ENCODE measurements at places on chromosomes 6 and 20.
A peak's percentile ranks its signal among the peaks of the same experiment; 100 is the strongest.

- DNase-seq, result peak; percentile 17
Observed at GRCh38 chr6:6856538-6857523, 250.9 kb upstream of the RREB1 start.

DNA sequence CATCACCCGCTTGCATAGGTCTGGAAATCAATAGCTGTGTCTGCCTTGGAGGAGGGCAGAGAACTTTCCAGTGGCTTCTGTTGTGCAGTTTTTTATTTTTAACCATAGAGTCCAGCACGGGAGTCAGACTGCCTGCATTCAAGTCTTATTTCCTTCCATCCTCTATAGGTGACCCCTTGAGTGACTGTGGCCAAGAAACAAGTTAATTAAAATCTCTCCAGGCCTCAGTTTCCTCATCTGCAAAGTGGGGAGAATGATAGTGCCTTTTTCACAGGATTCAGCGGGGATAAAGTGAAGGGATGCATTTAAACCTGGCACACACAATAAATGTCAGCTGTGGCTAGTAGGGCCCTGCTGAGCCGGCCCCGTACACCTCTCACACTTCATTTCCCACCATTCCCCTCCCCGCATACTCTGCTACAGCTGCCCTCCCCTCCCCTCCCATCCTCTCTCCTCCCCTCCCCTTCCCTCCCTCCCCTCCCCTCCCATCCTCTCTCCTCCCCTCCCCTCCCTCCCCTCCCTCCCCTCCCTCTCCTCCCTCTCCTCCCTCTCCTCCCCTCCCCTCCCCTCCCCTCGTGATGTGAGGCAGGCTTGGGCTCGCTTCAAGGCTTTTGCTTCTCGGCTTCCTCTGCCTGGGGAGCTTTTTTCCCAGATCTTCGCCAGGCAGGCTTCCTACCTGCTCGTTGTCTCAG lies 150.5 kb downstream of the TFAP2C start:
- DNase-seq, result no peak

DNA sequence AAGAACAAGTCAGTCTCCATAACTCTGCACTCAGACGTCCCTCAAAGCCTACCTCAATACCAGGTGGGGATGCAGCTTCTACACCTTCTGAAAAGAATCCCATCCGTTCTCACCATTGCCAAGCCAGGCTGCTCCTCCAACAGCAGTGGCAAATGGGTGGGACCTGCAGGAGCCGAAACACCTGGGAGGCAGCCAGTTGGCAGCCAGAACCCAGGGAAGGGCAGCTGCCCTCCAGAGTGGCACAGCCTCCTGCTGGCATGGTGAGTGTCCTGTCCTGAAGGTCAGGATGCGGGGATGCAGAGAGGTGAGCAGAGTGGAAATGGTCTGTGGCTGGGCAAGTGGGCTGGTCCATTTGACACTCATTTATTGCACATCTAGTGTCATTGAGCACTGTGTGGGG lies 210.6 kb upstream of the CDH4 start:
- DNase-seq, result no peak

DNA sequence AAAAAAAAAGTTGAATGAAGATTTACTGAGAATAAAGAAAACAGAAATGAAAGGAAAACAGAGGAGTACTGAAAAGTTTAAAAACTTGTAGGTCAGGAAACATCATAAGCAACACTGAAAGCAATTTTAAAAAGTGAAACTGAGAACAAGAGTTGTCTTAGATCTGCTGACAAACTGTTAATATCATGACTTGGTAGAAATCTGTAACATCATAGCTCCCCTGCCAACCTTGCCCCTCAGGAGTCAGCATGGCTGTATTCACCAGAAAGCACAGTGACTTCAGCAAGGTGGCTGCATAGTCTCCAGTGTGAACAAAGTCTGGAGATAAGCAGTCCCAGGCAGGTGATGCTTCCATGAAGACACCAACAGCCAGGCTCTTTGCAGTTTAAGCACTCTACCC lies 5.3 kb downstream of the NAA20 start:
- no peak for DNase-seq

- no peak for DNase-seq
Observed at GRCh38 chr20:24957326-24958016, 8.4 kb downstream of the CST7 start.

DNA sequence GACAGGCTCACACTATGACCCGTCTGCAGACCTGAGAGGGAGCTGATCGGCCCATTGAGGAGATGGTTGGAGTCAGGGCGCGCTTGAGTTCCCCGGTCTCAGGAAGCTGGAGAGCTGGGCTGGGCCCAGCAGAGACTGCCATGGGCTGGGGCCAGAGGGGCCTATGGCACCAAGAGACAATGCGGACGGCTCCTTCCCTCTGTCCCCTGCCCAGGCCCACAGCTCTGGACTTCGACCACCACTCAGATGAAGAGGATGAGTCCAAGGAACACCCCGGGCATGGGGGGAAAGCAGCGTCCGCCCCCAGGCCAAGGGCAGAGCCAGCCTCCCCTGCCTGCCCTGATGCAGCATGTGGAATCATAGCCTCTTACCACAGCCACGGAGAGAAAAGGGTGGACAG lies 40.2 kb upstream of the PHACTR3 start:
- no peak for DNase-seq

DNA sequence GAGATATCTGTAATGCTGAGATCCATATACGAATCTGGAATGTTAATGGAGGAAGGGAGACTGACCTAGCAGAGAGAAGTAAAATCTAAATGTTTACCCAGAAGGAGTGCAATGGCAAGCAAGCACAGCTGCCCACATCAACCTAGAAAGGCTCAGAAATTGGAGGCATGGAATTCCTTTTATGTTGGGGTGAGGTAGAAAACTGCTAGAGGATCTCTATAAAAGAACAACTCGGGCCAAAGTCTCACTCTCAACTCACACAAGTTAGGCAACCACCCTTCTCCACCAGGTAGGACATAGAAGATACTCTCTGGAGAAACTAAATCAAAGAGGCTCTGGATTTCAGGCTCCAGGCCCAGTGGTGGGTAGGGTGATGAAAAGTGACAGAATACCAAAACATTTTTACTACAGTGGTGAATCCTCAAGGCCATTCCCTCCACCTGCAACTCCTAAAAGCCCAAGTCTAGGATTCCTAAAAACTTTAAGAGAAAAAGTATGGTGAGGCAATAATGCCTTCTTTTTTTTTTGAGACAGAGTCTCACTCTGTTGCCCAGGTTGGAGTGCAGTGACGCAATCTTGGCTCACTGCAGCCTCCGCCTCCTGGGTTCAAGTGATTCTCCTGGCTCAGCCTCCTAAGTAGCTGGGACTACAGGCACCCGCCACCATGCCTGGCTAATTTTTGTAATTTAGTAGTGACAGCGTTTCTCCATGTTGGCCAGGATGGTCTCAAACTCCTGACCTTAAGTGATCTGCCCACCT lies 9.5 kb upstream of the ADGRG6 start:
- DNase-seq, result no peak

GRCh38 chr6:160767647-160768019 lies 65.6 kb downstream of the PLG start:
- no peak for DNase-seq

- no peak for DNase-seq
Observed at GRCh38 chr20:5551621-5552020, 198.6 kb upstream of the SHLD1 start.

DNA sequence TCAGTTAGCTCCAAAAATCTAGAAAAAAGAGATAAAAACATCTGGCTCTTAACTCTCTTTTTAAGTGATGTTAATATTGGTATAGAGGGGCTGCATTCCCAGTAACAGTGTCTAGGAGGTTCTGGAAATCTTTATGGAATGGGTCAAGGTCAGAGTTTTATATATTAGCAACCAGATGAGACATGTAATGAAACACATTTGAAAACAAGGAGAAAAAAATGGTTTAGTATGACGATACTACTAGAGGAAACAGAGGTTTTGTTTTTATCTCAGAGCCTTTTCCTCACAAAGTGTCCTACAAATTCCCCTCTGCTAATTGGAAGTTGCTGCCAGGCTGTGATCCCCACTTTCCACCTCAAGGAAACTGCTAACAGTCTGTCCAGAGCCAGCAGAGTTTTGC lies 100.6 kb upstream of the ISM1 start:
- no peak for DNase-seq

GRCh38 chr6:57432919-57433684 lies 115.7 kb downstream of the PRIM2 start:
- DNase-seq, result no peak

DNA sequence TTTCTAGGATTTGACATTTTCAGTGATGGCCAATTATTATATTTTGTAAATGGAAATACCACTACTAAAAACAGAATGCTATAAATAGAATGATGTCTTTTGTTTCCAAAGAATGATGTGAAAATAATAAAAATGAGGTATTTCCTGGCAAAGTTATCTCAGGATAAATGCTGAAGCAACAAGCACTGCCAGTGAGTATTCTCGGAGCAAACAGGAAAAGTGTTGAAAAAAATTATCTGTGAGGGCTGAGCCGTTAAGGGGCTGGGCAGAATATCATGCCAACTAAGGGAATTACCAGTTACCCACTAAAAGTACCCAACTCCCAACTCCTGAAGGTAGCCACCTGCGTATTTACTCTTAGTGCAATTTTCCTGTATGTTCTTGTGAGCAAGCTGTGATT lies 23.6 kb upstream of the SCAF8 start:
- no peak for DNase-seq

GRCh38 chr20:47466213-47466612 lies 35.5 kb upstream of the NCOA3 start:
- no peak for DNase-seq

DNA sequence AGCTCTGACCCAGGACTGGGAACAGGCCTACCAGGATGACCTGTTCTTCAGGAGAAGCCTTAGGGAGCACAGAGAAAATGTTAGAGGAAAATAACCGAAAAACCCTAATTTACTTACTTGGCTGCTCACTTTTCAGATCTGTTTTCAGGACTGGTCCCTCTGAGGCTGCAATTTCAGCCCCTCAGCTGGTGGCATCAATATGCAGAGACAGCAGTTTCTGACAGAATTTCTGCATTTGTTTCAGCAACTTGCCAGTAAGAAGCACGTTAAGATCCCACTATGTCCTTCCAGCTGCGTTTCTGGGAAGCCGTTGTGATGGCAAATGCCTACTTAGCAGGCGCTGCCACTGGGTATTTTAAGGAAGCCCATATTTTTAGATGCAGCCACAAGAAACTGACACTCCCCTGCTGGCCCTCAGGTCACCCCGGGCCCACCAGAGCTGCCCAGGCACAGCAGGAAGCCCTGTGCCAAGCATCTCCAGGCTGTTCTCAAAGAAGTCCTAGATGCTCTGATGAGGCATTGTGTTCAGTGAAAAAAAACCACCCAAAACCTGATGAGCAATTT lies 7.5 kb downstream of the YTHDF1 start:
- DNase-seq, result no peak

DNA sequence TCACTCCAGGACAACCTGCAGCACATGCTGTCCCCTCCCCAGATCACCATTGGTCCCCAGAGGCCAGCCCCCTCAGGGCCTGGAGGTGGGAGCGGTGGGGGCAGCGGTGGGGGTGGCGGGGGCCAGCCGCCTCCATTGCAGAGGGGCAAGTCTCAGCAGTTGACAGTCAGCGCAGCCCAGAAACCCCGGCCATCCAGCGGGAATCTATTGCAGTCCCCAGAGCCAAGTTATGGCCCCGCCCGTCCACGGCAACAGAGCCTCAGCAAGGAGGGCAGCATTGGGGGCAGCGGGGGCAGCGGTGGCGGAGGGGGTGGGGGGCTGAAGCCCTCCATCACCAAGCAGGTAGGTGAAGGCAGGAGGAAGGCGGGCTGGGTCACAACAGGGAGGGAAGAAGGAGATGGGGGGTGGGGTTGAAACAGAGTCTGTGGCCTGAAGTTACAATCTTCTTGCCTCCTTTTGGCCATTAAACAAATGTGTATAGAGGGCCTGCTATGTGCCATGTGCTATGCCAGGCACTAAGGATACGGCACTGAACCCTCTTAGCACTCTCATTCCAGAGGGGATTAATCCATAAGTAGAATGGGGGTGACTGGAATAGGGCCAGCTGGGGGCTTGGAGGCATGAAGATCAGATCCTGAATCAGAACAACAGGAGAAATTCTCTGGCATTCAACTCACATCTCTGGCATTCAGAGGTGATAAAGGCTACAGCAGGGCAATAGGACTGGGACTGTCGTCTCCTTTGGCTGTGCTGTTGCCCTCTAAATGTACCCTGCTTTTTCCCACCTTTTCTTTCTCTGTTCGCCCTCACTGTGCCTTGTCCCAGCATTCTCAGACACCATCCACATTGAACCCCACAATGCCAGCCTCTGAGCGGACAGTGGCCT lies 10.5 kb upstream of the ZBTB9 start:
- DNase-seq, result no peak

Measured in nephron progenitor cell (in vitro differentiated cells).